ENCODE measurements at places on chromosomes 6 and 20. TPM values are rescaled to one million over a fixed set of nuclear protein-coding genes. Genes with fewer than 3 reads are reported as not detected.

The LAMA2 gene
- total RNA-seq = 2.7 TPM

The BAG2 gene
- total RNA-seq = 20.4 TPM

The FLOT1 gene
- 100 TPM for total RNA-seq

The FRK gene
- total RNA-seq = 8.1 TPM

The ACSS1 gene
- total RNA-seq = 3.9 TPM

The HTR1E gene
- not detected for total RNA-seq

The ANGPT4 gene
- not detected for total RNA-seq

Measured in epithelial cell of proximal tubule (primary cell).